ENCODE measurements at places on chromosomes 2 and 18.

GRCh38 chr2:220114443-220114842 lies 487.0 kb downstream of the SLC4A3 start:
- DNase-seq: no peak

GRCh38 chr2:9533663-9534062 lies 22.0 kb downstream of the ADAM17 start:
- DNase-seq: no peak

- no peak for DNase-seq
Observed at GRCh38 chr18:65751155-65752085, 608 bp downstream of the CDH7 start.

- DNase-seq: no peak
Observed at GRCh38 chr2:8121826-8122513, 559.9 kb upstream of the ID2 start.

DNA sequence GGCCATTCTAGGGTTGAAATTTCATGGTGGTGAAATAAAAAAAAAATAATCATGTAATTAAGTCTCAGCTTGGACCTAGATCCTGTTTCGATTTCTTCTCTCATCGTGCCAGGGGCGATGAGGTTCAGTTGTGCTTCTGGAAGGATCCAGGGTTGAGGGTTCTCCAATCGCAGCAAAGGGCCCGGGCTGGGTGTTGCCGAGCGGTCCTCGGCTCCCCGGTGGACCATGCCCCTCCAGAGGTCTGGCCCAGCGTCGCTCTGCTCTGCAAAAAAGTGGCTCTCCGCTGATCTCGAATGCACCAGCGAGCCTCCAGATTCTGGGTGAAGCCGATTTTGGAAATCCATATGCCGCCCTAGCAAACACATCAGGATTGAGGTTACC lies 39.0 kb downstream of the EN1 start:
- no peak for DNase-seq

DNA sequence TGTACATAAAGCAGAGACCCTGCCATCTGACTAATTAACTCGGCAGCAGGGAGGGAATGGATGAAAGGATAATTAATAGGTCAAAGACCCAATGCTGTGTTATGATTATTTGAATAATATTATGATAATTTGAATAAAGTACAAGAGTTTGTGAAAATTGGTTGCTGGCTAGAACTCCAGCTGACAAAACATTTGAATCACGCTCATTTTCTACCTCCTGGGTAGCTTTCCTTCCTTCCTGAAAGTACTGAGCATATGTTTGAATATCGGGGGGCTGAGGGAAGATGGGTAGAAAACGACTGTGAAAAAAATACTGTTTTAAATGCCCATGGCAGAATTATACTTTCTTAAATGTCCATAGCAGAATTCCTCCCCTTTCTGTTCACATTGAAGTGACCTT lies 243.6 kb upstream of the RBMS1 start:
- DNase-seq: no peak

GRCh38 chr2:180291060-180291459 lies 284.0 kb upstream of the CWC22 start:
- DNase-seq: no peak

- DNase-seq: no peak
Observed at GRCh38 chr18:57023275-57023882, 123.5 kb upstream of the BOD1L2 start.

DNA sequence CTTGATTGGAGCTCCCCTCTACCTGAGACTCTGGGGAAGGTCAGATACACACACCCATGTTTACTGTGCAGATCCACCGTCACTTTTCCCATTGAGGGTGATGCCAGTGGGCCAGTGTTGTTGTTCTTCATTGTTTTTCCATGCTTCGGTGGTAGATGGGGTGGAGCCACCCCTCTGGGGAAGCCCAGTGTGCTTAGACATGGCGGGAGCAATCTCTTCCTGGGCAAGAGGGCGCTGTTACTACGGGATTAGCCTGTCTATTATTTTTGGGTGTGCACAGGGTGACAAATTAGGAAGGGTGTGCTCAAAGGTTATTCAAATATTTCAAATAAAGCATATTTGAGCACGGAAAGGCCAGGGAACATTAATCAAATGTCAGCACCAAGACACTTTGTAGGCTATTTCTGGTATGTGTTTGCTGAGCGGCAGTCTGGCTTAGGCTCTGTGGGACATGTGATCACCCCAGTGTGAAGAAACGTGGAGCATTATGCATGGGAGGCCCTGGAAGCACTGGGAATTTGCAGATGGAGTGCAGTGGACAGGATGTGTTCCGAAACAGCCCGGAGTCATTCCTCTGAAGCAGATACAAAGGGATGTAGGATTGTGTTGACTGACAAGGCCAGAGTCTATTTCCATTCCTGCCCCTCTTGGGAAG lies 34.8 kb upstream of the SMIM21 start:
- DNase-seq: no peak

GRCh38 chr18:44552706-44553105 lies 128.0 kb upstream of the SETBP1 start:
- no peak for DNase-seq

DNA sequence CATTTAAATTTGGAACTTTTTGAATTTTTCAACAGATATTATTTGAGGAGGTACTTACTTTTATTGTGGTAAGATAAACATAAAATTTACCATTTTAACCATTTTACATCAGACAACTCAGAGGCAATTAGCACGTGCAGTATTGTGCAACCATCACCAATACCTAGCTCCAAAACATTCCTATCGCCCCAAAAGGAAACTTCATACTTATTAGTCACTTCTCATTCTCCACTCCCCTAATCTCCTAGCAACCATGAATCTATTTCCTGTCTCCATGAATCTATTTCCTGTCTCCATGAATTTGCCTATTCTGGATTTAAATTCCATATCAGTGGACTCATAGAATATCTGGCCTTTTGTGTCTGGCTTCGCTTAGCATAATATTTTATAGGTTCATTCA lies 69.9 kb upstream of the FAM136A start:
- DNase-seq: no peak

DNA sequence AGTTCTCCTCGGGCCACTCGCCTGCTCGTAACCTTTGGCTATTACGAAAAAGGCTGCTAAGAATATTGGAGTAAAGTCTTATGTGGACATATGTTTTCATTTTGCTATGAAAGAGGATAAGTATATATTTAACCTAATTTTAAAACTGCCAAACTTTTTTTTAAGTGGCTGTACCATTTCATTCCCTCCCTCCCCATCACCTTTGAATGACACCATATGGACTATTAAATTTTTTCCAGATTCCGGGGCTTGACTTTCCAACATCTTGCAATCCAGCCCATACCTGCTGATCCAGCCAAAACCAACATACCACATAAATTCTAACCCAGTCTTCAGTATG lies 31.5 kb downstream of the REEP1 start:
- no peak for DNase-seq

- no peak for DNase-seq
Observed at GRCh38 chr18:44062345-44062744, 618.3 kb upstream of the SETBP1 start.

- no peak for DNase-seq
Observed at GRCh38 chr18:25935356-25935755, 155.1 kb downstream of the SS18 start.

- DNase-seq: no peak
Observed at GRCh38 chr18:79690586-79691482, 11.2 kb downstream of the CTDP1 start.

DNA sequence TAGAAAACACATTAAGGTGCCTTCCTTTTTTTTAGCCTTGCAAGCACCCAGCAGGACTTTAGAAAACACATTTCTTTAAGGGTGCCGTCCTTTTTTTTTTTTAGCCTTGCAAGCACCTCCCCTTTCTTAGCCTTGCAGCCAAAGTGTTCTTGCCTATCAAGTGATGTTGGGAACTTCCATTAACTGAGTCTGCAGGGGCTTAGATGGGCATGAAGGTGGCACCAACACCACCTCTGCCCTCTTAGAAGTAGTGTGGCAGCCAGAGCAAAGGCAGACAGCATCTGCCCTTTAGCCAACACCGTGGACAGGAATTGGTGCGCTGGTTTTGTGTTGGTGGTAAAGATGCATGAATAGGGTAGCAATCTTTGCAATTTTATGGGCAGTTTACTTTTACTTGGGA lies 211.6 kb upstream of the SP5 start:
- DNase-seq: no peak

- no peak for DNase-seq
Observed at GRCh38 chr2:212549941-212550340, 11.3 kb upstream of the ERBB4 start.

- no peak for DNase-seq
Observed at GRCh38 chr2:86285571-86285970, 51.9 kb downstream of the REEP1 start.

- DNase-seq: no peak
Observed at GRCh38 chr2:23200068-23200786, 184.8 kb upstream of the KLHL29 start.

DNA sequence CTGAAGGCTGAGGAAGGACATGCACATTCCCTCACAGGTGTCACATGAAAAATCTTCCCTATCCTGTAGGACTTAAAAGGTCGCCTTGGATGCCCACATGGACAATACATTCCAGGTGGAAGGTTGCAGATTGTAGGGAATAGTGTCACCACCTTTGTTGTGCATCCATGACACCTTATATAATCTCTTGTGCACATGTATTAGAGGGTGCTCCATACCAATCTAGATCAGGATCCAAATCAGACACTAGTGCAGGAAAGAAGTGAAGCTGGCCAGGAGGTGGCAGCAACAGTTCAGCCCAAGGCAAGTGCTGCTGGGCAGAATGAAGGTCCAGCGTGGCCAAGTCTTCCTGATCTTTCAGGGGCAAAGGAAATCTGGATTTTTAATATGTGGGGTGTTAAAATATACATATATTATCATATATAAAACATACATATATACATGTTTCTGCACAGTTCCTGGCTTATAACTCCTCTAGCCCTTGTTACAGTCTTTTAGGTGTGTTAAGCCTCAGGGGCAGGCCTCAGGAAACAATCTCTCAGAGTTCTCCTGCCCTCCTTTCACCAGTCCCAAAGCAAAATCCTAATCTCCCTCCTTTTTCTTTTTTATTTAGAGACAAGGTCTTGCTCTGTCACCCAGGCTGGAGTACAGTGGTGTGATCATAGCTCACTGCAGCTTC lies 16.6 kb downstream of the NIF3L1 start:
- no peak for DNase-seq

DNA sequence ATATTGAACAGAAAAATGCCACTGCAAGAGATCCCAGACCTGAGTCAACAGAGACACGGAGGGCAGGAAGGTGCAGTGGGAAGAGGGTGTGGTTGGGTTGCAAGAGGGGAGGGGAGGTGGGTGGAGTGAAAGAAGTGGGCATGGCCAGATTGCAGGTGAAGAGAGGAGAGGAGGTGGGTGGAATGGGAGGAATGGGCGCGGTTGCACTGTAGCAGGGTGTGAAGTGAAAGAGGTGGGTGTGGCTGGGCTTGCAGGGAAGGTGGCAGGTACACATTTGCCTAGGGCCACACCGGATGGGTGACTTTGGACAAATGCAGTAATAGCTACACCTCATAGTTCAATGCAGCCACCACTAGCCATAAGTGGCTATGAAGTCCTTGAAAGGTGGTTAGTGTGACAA lies 71.1 kb downstream of the DOCK10 start:
- DNase-seq: no peak
